ENCODE measurements at places on chromosomes 4 and X. TPM values are rescaled to one million over a fixed set of nuclear protein-coding genes. Genes with fewer than 3 reads are reported as not detected.

DNA sequence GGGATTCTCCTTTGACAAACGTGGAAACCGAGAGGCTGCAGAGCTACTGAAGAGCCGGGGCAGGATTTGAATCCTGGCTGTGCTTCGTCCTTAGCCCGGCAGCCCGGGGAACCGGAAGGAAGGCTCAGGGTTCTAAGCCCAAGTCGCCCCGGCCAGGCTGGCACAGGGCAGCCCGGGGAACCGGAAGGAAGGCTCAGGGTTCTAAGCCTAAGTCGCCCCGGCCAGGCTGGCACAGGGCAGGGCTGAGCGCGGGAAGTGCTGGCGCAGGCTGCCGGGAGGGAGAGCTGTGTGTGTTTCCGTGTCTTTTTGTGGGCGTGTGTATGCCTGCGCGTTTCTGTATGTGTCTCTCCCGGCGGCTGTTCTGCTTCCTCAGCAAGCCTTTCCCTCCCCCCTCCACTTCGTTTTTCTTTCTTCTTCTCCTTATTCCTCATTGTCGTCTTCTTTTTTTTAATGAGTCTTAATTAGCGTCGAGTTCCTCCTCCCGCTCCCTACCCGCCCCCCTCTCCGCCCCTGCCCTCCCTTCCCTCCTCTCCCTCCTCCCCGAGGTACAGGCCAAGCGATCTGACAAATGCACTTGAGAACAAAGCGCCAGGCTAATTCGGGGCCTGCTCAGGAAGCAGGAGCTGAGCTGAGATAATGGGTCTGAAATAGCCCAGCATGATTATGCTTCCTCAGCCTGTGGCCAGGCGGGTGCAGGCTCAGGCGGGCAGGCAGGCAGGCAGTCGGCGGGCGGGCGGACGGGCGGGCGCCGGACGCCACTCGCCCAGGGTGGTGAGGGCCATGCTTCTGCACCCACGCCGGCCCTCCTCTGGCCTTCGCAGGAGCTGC, 65.9 kb downstream of the EFNB1 start:
- H3K4me3 ChIP-seq: no peak overlapping the region
- no peaks in the 10 kb centered on the region for H3K27me3 ChIP-seq
- DNase-seq: peak; percentile 84
- H3K27ac ChIP-seq: peak overlapping the region; percentile 97

- H3K36me3 ChIP-seq: no peaks in the 10 kb centered on the region
- no peaks in the 10 kb centered on the region for H3K4me1 ChIP-seq
- no peak overlapping the region for H3K4me3 ChIP-seq
- no peak overlapping the region for H3K27ac ChIP-seq
Observed at GRCh38 chr4:159736411-159736810, 633.5 kb downstream of the RAPGEF2 start.

The SPARCL1 gene
- 830 TPM for total RNA-seq

The DSPP gene
- not detected for total RNA-seq

The LGI2 gene
- 2.2 TPM for total RNA-seq

DNA sequence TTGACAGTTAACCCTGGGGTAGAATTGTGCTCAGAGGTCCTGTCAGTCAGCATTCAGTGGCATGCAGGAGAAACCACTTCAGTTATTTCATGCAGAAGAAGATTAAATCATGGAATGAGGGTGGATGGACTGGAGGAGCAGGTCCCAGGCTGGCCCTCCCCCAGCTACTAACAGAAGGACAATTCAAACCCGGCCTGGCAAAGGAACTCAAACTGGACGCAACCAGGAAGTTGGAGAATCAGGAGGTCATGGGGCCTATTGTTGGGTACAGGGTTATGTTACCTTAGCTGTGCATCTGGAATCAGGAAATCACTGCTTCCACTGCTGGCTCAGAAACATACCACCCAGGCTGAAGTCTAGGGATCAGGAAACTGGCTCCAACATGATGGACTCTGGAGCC, 121.4 kb downstream of the GPAT3 start:
- no peak for DNase-seq
- no peaks in the 10 kb centered on the region for H3K4me1 ChIP-seq
- H3K4me3 ChIP-seq: no peak overlapping the region
- H3K27me3 ChIP-seq: no peaks in the 10 kb centered on the region
- H3K27ac ChIP-seq: no peak overlapping the region

The PAGE2 gene
- total RNA-seq: not detected

The CLCN3 gene
- 13.8 TPM for total RNA-seq

The TBX22 gene
- not detected for total RNA-seq

DNA sequence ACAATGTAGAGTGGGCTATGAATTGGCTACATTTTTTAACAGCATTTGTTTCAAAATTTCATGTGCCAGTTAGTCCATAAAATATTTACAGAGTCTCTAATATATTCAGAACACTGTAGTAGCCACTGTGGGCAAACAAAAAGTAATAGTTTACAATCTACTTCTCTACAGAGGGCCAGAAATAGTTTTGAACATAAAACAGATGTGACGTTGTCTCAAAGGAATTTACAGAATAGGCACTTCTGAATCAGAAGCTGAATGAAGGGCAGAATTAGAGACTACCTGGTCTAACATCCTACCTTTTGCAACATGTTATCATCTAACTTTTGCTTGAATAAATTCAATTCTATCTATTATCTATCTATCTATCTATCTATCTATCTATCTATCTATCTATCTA, 811.9 kb upstream of the EPHA5 start:
- H3K27ac ChIP-seq: no peak overlapping the region
- no peak for DNase-seq
- H3K4me1 ChIP-seq: no peaks in the 10 kb centered on the region

DNA sequence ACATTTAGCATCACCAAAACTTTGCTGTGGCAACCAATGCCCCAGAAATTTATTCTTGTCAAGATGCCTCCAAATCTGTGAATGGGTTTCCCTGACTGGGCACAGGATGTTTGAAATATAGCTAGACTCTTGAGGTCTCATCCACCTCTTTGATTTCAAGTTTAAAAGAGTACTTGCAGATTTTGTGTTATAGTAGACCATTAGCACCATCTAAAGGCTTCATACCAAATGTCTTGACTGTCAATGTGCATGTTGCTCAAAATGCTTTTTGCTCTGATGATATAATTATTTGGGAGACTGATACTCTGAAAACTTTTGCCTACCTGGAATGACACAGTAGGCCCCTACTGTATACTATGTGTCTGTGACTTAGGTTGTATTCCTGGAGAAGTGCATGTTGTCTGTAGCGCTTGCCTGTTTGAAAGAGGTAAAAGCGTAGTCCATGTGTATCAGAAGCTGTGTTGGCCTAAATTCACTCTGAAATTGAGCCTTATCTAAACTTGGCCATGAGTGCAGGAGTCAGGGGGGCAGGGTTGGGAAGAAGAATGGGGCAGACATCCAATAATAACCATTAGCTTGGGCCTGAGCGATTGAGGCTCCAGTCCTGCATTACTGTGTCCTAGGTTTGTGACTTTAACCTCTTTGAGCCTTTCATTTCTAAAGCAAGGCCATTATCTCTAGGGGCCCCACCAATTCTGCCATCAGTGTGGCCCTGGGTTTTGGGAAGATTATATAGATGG, 33.8 kb downstream of the NDP start:
- no peaks in the 10 kb centered on the region for H3K4me1 ChIP-seq
- DNase-seq: no peak
- no peaks in the 10 kb centered on the region for H3K27me3 ChIP-seq
- H3K27ac ChIP-seq: no peak overlapping the region
- H3K4me3 ChIP-seq: no peak overlapping the region
- H3K36me3 ChIP-seq: no peaks in the 10 kb centered on the region

The HAUS7 gene
- 22.5 TPM for total RNA-seq

GRCh38 chr4:105785792-105786191, 77.2 kb downstream of the GSTCD start:
- no peak for DNase-seq
- no peaks in the 10 kb centered on the region for H3K4me1 ChIP-seq
- H3K36me3 ChIP-seq: no peaks in the 10 kb centered on the region
- no peaks in the 10 kb centered on the region for H3K27me3 ChIP-seq
- H3K4me3 ChIP-seq: no peak overlapping the region
- no peak overlapping the region for H3K27ac ChIP-seq

DNA sequence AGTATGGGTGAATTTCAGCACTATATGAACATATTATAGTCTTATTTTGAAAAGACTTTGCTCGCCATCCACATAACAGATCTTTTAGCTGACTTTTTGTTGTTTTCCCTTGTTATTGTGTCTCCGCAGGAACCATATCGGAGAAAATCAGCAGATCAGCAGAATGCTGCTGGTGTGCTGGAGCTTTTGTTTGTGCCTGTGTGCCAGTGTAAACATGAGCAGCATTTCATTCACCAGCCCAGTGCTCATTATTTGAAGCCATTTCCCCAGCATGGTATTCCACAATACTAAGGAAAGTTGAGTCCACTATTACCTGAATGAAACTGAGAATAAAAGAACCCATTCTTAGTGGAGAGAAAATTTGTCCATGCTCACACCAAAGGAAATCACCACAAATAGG, 261.8 kb upstream of the ARX start:
- no peak overlapping the region for H3K4me3 ChIP-seq
- no peak for DNase-seq
- no peaks in the 10 kb centered on the region for H3K27me3 ChIP-seq
- no peaks in the 10 kb centered on the region for H3K4me1 ChIP-seq

The NEUROG2 gene
- total RNA-seq: not detected

The PF4V1 gene
- total RNA-seq: not detected

The ZNF518B gene
- total RNA-seq: 7.3 TPM

DNA sequence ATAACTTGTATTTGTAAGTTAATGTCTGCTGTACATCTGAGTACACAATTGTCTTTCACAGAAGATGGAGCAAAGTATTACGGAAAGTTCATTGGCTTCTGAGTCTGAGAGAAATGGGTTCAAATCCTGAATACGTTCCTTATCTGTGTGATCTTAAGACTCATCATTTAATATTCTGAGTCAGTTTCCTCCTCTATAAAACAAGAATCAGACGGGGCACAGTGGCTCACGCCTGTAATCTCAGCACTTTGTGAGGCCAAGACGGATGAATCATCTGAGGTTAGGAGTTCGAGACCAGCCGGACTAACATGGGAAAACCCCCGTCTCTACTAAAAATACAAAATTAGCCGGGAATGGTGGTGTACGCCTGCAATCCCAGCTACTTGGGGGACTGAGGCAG, 57.8 kb downstream of the APBB2 start:
- peaks cover 29% of the 10 kb centered on the region for H3K4me1 ChIP-seq
- H3K27ac ChIP-seq: peak overlapping the region; percentile 81
- H3K4me3 ChIP-seq: no peak overlapping the region
- H3K36me3 ChIP-seq: no peaks in the 10 kb centered on the region
- no peaks in the 10 kb centered on the region for H3K27me3 ChIP-seq

GRCh38 chrX:37922928-37923327, 75.6 kb upstream of the DYNLT3 start:
- H3K27me3 ChIP-seq: no peaks in the 10 kb centered on the region
- no peaks in the 10 kb centered on the region for H3K4me1 ChIP-seq
- no peak overlapping the region for H3K4me3 ChIP-seq
- no peak for DNase-seq
- H3K36me3 ChIP-seq: no peaks in the 10 kb centered on the region

DNA sequence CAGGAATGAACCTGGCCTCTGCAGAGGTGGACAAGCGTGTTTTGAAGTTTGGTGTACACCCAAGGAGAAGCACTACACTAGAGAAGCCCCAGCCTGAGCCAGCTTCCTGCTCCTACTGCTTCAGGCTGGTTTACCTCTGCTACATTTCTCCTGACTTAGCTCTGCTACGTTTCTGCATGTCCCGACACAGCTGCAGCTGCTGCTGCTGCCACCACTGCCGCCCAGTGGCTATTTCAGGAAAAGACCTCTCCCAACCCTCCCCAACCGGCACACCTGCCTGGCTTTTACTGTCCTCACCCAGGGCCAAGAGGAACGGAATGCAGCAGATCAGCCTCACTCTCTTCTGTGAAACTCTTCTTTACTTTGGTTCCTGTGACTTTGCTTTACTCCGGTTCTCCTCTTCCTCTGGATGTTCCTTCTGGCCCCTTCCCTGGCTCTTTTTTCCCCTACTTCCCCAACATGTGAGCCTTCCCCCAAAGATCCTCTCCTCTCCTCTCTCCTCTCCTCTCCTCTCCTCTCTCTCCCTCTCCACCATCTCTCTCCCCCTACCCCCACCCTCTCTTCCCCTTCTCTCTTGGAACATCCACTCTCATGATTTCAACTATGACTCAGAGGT, 3.1 kb upstream of the P2RY4 start:
- H3K27ac ChIP-seq: no peak overlapping the region
- no peak overlapping the region for H3K4me3 ChIP-seq
- H3K4me1 ChIP-seq: no peaks in the 10 kb centered on the region
- H3K36me3 ChIP-seq: no peaks in the 10 kb centered on the region
- no peak for DNase-seq

Measured in ascending aorta (tissue), 2 donors.